WTC11 (cell line): ENCODE measurements at places on chromosomes 16 and 17. TPM values are rescaled to one million over a fixed set of nuclear protein-coding genes. Genes with fewer than 3 reads are reported as not detected.
A peak's percentile ranks its signal among the peaks of the same experiment; 100 is the strongest.

- DNase-seq = no peak
- no peaks in the 10 kb centered on the region for H3K27me3 ChIP-seq
- peaks cover 45% of the 10 kb centered on the region for H3K36me3 ChIP-seq
- H3K27ac ChIP-seq = no peak overlapping the region
Observed at GRCh38 chr16:87728026-87728425, 37.8 kb downstream of the KLHDC4 start.

CFAP97D1 gene
- total RNA-seq = 0.09 to 0.14 TPM (median 0.13 TPM) in 3 replicates

- peaks cover under 1% of the 10 kb centered on the region; the same call in 1 of the 2 replicates for H3K36me3 ChIP-seq
- no peak overlapping the region for H3K4me3 ChIP-seq
- H3K4me1 ChIP-seq = no peaks in the 10 kb centered on the region
- peak overlapping the region; percentile 42 for H3K27ac ChIP-seq
Observed at GRCh38 chr17:75684924-75685323, 17.8 kb downstream of the SAP30BP start.

- H3K27me3 ChIP-seq = peaks cover 5% of the 10 kb centered on the region; the same call in 1 of the 2 replicates
- H3K27ac ChIP-seq = no peak overlapping the region
- no peaks in the 10 kb centered on the region for H3K4me1 ChIP-seq
- no peak overlapping the region for H3K4me3 ChIP-seq
- no peak for DNase-seq
Observed at GRCh38 chr16:76511203-76511602, 234.0 kb downstream of the CNTNAP4 start.
